A673 (cell line): ENCODE measurements at places on chromosomes 12 and 14. TPM values are rescaled to one million over a fixed set of nuclear protein-coding genes. Genes with fewer than 3 reads are reported as not detected.

DNA sequence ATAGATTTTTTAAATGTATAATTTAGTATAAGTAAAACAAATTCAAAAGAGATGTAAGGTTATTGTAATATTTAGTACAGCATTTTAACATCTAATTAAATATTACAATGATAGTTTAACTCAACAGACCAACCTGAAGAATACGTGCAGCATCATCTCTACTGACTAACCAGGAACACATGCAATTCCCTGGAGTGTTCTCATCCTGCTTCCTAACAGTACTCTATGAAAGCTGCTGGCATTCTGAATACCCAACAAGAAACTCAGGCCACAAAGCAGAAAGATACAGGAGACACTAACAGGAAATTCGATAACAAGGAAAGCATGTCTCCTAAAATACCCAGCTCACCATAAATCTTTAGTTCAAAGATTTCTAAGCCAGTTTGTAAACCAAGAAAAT lies 58.3 kb downstream of the CEP83 start:
- no peaks in the 10 kb centered on the region for H3K4me1 ChIP-seq
- H3K4me3 ChIP-seq, result no peak overlapping the region
- no peak for DNase-seq
- no peaks in the 10 kb centered on the region for H3K27me3 ChIP-seq

- DNase-seq, result no peak
- peak overlapping the region; percentile 93 for H3K27ac ChIP-seq
- H3K36me3 ChIP-seq, result no peaks in the 10 kb centered on the region
- no peaks in the 10 kb centered on the region for H3K27me3 ChIP-seq
- H3K4me3 ChIP-seq, result no peak overlapping the region
Measured at GRCh38 chr14:50063876-50064420, 52.4 kb downstream of the VCPKMT start.

BDKRB1 gene
- not detected in 2 replicates for total RNA-seq

IAPP gene
- total RNA-seq, result not detected in 2 replicates

DLGAP5 gene
- 143 and 144 TPM in 2 replicates for total RNA-seq

LUM gene
- 0.42 TPM in 1 of 2 replicates, not detected in the other for total RNA-seq

- H3K4me3 ChIP-seq, result no peak overlapping the region
- no peaks in the 10 kb centered on the region for H3K36me3 ChIP-seq
- no peaks in the 10 kb centered on the region for H3K4me1 ChIP-seq
Measured at GRCh38 chr14:29521526-29522137, 406.0 kb downstream of the PRKD1 start.

DNA sequence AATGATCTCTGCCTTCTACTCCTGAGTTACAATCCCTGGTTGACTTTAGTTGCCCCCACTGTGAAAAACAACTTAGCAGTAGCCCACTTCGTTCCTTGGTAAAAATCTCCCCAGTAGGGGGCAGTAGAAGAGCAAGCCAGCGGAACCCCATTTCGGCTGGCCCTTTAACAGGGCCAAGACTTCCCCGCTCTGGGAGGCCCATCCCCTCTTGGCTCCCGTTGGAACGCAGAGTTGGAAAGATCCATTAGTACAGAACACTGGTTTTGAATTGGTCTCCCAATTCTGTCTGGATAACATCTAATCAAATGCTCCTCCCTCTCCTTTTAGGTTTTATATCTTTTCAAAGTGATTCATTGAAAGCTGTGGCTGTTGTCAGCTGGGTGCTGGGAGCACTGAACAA lies 1133.3 kb downstream of the BCL11B start:
- no peak overlapping the region for H3K4me3 ChIP-seq
- H3K27ac ChIP-seq, result no peak overlapping the region
- H3K36me3 ChIP-seq, result no peaks in the 10 kb centered on the region
- peak; percentile 75 for DNase-seq

GRCh38 chr14:101360054-101360911 lies 201.0 kb upstream of the DIO3 start:
- H3K36me3 ChIP-seq, result no peaks in the 10 kb centered on the region
- H3K27ac ChIP-seq, result no peak overlapping the region
- no peaks in the 10 kb centered on the region for H3K27me3 ChIP-seq
- no peak for DNase-seq

- DNase-seq, result no peak
- H3K27me3 ChIP-seq, result peaks cover 3% of the 10 kb centered on the region
- H3K4me1 ChIP-seq, result no peaks in the 10 kb centered on the region
- no peak overlapping the region for H3K4me3 ChIP-seq
- H3K36me3 ChIP-seq, result no peaks in the 10 kb centered on the region
Measured at GRCh38 chr12:58250077-58250476, 308.7 kb downstream of the ATP23 start.

PPM1H gene
- total RNA-seq, result 0.04 and 0.35 TPM in 2 replicates

AP1G2 gene
- total RNA-seq, result 26.0 and 40.1 TPM in 2 replicates

DNA sequence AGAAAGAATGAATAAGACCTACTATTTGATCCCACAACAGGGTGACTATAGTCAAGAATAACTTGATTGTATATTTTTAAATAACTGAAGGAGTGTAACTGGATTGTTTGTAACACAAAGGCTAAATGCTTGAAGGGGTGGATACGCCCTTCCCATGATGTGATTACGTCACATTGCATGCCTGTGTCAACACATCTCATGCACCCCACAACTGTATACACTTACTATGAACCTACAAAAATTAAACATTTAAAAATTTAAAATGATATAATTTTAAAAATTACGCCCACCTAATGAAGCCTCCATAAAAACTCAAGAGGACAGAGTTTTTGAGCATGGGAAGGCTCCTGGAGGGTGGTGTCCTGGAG lies 94.5 kb downstream of the SCARB1 start:
- H3K4me1 ChIP-seq, result peaks cover 10% of the 10 kb centered on the region
- no peak overlapping the region for H3K27ac ChIP-seq
- H3K4me3 ChIP-seq, result no peak overlapping the region
- H3K27me3 ChIP-seq, result no peaks in the 10 kb centered on the region

CLEC4A gene
- 0.33 and 0.84 TPM in 2 replicates for total RNA-seq
